NCI-H774 (cell line): ENCODE measurements at places on chromosomes 12 and 14.

DNA sequence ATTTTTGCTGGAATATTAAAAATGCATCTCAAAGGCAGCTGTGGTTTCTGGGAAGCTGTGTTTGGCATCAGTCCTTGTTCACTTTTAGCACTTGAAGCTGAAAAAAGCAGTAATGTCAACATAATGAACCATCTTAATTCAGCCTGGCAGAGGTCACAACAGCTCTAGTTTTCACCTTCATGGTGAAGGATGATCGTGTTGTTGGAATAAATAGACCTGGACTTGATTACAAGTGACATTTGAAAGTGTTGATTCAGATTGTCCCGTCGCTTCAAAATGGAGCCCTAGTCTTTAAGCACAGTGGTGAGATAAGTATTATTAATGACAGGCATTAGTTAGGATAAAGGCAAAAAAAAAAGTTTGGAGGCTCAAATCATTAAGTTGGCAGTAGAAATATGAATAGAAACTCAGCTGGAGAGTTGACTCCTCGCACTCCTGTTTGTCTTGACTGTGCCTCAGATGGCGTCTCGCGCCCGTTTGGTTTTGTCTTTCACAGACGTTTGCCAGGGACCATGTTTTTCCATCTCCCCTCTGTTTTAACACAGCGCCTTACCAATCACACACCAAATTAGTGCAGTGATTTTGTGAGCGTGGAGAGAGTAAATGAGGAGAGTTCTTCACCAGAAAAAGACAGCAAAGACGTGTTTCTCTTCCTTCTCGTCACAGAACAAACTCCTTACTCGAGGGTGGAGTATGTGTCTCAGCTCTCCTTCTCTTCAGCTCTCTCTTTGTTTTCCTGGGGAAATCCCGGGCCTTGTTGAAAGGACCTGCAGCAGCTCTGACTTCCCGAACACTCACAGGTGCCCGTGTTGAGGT lies 53.4 kb upstream of the MMP17 start:
- DNase-seq, result no peak

DNA sequence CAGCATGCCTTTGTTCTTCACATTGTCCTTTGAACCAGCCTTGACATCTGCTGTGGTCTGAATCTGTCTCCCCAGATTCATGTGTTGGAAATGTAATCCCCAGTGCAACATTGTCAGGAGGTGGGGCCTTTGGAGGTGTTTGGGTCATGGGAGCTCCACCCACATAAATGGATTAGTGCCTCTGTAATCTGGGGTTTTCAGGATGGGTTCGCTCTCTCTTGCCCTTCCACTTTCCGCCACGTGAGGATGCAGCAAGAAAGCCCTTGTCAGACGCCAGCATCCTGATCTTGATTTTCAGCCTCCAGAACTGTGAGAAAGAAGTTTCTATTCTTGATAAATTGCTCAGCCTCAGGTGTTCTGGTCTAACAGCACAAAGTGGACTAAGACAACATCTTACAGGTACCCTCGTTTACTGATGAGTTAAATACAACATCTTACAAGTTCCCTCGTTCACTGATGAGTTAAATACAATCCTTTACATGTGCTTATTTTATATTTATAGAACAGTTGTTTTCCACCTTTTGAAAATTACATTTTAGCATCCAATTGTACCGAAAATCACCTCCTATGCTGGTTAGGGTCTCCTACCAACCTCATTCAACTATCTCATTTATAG lies 54.4 kb upstream of the RIMBP2 start:
- no peak for DNase-seq

DNA sequence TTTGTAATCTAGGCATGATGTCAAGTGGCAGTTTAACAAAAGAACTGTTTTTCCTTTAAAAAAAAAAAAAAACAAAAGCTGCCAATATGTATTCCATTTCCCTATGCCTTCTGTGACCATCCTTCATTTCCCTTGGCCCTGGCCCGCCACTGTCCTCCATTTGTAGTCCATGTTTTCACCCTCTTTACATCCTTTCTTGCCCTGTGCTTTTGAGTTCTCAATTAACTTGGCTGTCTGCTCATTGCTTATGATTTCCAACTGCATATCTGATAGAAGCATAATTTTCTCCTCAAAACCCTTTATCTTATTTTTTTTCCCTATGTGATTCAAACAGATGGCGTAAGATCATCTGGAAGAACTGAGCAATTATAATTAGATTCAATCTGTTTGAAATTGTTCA lies 297.5 kb downstream of the NAV3 start:
- no peak for DNase-seq

DNA sequence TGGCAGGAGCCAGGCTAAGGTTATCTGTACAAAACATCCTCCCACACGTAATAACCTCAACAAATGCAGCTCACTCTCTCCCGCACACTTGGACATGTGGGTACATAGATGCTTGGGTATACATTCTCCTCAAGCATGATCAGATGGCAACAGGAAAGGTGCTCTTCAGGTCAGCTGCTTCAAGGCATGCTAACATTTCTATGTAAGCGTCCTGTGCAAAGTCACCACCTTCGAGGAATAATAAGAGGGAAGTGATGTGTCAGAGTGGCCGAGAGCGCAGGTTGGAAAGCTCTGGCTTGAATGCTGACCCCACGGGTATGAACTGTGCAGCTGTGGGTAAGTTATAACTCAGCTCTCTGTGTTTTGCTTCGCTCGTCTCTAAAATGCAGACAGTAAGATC lies 24.2 kb upstream of the SLC6A12 start:
- DNase-seq, result no peak

- no peak for DNase-seq
Observed at GRCh38 chr12:3150308-3150670, 73.1 kb downstream of the TSPAN9 start.
